ENCODE measurements at places on chromosomes 1 and 21.

GRCh38 chr1:180584869-180585268 is 26.1 kb downstream of the OVAAL start:
- no peak for DNase-seq

- DNase-seq, result no peak
Observed at GRCh38 chr1:93979718-93980319, 70.6 kb upstream of the GCLM start.

GRCh38 chr1:53730224-53730865 is 8.6 kb downstream of the GLIS1 start:
- DNase-seq, result no peak

DNA sequence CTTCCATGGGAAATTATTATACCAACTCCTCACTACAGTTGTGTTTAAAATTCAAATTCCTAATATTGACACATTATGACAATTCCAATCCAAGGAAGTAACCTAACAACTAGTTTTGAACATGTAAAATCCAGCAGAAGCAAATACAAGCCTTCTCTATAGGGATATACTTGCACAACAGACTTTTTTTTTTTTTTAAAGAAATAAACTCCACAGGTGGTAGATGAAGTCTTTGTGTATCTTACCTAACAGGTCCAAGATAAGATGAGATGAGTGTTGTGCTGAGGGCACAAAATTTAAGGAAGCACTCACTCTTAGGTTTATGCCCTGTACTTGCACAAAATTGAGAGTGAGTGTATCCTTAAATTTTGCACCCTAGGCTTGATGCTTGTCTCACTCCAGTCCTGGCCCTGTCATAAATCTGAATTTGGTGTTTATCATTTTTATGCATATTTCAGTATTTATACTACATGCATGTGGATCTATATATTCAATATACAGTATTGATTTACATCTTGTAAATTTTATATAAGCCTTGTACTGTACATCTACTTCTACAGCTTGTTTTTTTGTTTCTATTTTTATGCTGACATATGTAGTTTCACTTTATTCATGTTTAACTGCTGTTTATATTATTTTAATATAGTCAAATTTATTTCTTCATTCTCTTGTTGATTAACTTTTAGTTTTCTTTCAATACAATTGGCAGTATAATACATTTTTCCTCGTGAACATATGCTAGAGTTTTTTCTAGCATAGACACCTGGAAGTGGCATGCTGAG is 60.6 kb upstream of the RGL1 start:
- no peak for DNase-seq

DNA sequence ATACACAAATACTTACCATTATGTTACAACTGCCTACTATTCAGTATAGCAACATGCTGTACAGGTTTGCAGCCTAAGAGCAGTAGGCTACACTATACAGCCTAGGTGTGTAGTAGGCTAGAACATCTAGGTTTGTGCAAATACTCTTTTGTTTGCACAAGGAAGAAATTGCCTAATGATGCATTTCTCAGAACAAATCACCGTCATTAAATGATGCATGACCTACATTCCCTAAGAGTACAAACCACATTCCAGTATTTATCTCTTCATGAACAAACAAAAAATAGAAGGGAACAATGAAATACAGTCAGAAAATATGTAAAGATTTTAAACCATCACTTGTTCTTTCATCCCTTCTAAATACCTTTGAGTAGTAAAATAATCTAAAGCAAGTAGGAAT is 109.7 kb upstream of the HP1BP3 start:
- no peak for DNase-seq

DNA sequence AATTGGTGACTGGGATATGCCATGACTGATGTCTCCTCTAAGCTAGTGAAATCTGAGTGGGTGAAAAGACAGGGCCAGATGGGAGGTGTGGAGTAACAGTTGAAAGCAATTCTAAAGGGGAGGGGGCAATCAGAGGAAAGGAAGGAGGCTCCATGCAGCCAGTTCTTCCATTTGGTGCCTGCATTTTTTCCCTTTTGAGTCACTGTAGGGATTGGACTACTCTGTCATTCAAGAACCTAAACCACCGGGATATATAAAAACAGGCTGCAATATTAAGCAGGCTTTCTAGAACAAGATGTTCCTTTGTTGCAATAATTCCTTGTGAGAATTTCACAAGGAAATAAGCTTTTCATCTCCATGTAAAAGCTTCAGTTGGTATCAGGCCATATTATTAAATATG is 18.3 kb downstream of the CLIC6 start:
- DNase-seq, result no peak

DNA sequence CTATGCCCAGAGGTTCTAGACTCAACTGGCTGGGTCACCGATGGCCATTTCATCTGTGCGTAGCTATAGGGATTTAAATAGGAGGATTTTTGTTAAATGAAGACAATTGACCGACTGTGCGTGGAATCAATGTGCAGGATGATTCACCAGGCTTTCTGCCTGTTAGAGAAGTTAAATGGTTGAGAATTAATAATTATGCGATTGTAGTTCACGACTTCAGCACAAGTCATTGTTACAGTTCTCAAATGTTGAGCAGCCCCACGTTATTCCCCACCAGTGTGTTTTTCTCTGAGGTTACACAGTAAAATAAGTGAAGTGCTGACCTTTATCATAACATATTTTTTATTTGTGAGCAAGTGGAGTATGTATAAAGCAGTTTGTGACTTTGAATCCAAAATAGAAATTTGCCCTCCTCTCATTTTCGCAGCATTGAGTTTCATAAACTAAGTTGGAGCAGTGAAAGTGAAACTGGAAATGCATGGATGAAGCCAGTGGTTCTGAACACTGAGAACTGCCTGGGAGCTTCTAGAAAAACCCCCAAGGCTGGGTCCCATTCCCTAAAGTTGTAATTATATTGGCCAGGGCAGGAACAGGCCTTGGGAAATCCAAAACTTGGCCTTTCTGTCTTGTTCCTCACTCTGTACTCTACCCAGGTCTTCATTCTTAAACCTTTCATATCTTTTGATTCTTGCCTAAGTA is 102.6 kb downstream of the GALNT2 start:
- DNase-seq, result no peak

GRCh38 chr1:61054601-61054993 is 27.8 kb upstream of the NFIA start:
- DNase-seq, result no peak

DNA sequence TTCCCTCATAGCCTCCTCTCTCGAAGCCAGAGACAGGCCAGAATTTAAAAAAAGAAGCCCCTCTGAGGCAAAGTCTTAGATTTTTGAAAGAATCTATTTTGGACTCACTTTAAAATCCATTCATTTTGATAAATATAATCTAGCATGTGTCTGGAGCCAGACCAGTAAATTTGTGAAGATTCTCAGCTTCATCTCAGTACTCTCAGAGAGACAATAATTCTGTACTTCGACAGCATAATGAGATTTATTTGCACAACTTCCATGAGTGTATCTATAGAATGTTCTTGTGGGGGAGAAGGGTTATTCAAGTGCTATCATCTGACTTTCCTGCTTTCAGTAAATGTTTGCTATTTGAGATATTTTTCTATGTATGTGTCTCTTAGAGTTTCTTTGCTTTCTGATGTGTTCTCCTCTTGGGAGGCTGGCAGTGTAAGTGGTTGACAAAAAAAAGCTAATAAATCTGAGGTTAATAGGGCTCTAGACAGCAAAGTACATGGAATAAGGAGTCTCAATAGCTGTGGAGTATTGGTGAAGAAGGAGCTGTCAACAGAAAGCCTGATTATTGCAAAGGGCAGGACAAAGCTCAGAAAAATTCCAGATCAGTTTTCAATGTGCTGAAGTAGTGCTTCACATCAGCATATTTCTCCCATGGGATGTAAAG is 223.0 kb downstream of the PTBP2 start:
- DNase-seq, result no peak

- no peak for DNase-seq
Observed at GRCh38 chr21:33010931-33011330, 14.8 kb upstream of the OLIG2 start.

DNA sequence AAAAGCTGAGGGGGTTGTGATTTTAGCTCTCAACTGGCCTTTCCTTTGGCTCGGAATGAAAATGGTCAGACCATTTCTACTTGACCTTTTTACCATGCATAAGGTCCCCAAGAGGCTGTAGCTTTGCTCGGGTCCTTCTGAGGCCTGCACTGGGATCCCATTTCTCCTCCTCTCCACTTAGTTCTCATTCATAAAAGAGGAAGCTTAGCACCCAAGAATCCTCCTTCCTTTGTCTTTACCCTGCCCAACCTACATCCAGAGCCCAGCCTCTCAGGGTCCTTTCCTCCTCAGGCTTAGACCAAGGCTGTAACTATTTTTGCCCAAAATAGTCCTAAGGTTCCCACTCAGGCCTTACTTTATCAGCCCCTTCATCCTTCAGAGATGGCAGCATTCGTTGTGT is 6.0 kb upstream of the SLC27A3 start:
- DNase-seq, result no peak

Measured in stimulated activated CD4-positive, alpha-beta T cell treated with anti-CD3 and anti-CD28 coated beads, Interleukin-12 subunit alpha, Interleukin-12 subunit beta, amount 100 ng/mL, for 48 hours (primary cell).